T-cell (primary cell): ENCODE measurements at places on chromosomes 7 and 10. TPM values are rescaled to one million over a fixed set of nuclear protein-coding genes. Genes with fewer than 3 reads are reported as not detected.

The EN2 gene
- not detected for total RNA-seq

The SPDYE2B gene
- not detected for total RNA-seq

The FGFR2 gene
- total RNA-seq, result 0.70 TPM

The CCL26 gene
- total RNA-seq, result not detected

The TET1 gene
- total RNA-seq, result 1.6 TPM

The WBP1L gene
- 38.5 TPM for total RNA-seq

The SHH gene
- 0.06 TPM for total RNA-seq

The MMD2 gene
- total RNA-seq, result not detected

The PPP1R3C gene
- not detected for total RNA-seq

The OR6V1 gene
- total RNA-seq, result not detected

The MALRD1 gene
- total RNA-seq, result not detected

The ACTR3C gene
- total RNA-seq, result 10.4 TPM

The AGBL3 gene
- 3.5 TPM for total RNA-seq

The ODAD2 gene
- not detected for total RNA-seq

The CPA4 gene
- total RNA-seq, result not detected

The STAM gene
- 18.6 TPM for total RNA-seq

The SMKR1 gene
- total RNA-seq, result 1.7 TPM

The CLRN3 gene
- not detected for total RNA-seq

The CDH23 gene
- 7.8 TPM for total RNA-seq

The CHST12 gene
- 20.3 TPM for total RNA-seq

The PALD1 gene
- 0.12 TPM for total RNA-seq

The ZNF503 gene
- total RNA-seq, result 0.16 TPM

The SERPINE1 gene
- total RNA-seq, result 0.56 TPM

The LRRC18 gene
- not detected for total RNA-seq

The CALML3 gene
- total RNA-seq, result not detected

The ELOVL3 gene
- not detected for total RNA-seq

The ITGB8 gene
- 0.16 TPM for total RNA-seq

The SCIN gene
- not detected for total RNA-seq

The PLXDC2 gene
- total RNA-seq, result 0.49 TPM

The PPP1R9A gene
- 0.23 TPM for total RNA-seq

The GRM8 gene
- not detected for total RNA-seq

The TMEM229A gene
- not detected for total RNA-seq

The SNCG gene
- not detected for total RNA-seq

The SFTPD gene
- total RNA-seq, result 0.79 TPM

The SPDYE1 gene
- not detected for total RNA-seq

The SCART1 gene
- total RNA-seq, result 8.9 TPM

The CAMK2B gene
- 0.35 TPM for total RNA-seq

The OPALIN gene
- not detected for total RNA-seq

The PTN gene
- total RNA-seq, result not detected

The CFAP70 gene
- 1.9 TPM for total RNA-seq

The PIK3CG gene
- total RNA-seq, result 28.4 TPM

The KCNMA1 gene
- 0.26 TPM for total RNA-seq

The IFT22 gene
- total RNA-seq, result 6.5 TPM

The FAM221A gene
- 6.9 TPM for total RNA-seq

The STEAP4 gene
- not detected for total RNA-seq

The HGF gene
- not detected for total RNA-seq

The LRRD1 gene
- total RNA-seq, result not detected

The CHAT gene
- total RNA-seq, result not detected

The GOLGA7B gene
- 11.5 TPM for total RNA-seq

The OGDHL gene
- total RNA-seq, result not detected
